ENCODE measurements at places on chromosomes 3 and 15. TPM values are rescaled to one million over a fixed set of nuclear protein-coding genes. Genes with fewer than 3 reads are reported as not detected.

Gene ZNF501
- total RNA-seq: 0.61 TPM

GRCh38 chr3:196115678-196116083 is 33.8 kb upstream of the TFRC start:
- no peaks in the 10 kb centered on the region for H3K36me3 ChIP-seq
- H3K4me3 ChIP-seq: no peak overlapping the region
- DNase-seq: no peak
- H3K27ac ChIP-seq: no peak overlapping the region

DNA sequence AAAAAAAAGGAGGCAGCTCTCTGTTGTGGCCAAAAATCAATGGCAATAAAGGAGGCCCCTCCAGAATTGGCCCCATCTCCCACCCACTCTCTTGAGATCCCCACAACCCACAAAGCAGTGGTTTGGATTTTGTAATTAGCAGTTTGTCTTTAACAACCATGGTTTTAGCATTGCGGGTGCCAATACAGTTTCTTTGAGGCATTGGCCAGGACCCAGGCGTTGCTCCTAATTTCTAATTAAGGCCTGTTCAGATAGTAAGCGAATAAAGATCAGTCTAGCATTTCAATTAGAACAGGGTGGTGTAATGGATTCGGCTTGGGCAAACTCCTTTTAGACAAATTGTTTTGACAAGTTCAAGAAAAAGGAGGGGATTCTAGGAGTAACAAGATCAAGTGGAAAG is 23.6 kb upstream of the UACA start:
- no peak for DNase-seq
- H3K4me3 ChIP-seq: no peak overlapping the region
- no peak overlapping the region for H3K27ac ChIP-seq
- H3K27me3 ChIP-seq: no peaks in the 10 kb centered on the region

- peaks cover 63% of the 10 kb centered on the region for H3K4me1 ChIP-seq
- peak overlapping the region; percentile 58 for H3K4me3 ChIP-seq
- H3K36me3 ChIP-seq: peaks cover 21% of the 10 kb centered on the region
- H3K27me3 ChIP-seq: no peaks in the 10 kb centered on the region
- peak; percentile 86 for DNase-seq
Measured at GRCh38 chr3:4736284-4736861, 242.9 kb upstream of the BHLHE40 start.

DNA sequence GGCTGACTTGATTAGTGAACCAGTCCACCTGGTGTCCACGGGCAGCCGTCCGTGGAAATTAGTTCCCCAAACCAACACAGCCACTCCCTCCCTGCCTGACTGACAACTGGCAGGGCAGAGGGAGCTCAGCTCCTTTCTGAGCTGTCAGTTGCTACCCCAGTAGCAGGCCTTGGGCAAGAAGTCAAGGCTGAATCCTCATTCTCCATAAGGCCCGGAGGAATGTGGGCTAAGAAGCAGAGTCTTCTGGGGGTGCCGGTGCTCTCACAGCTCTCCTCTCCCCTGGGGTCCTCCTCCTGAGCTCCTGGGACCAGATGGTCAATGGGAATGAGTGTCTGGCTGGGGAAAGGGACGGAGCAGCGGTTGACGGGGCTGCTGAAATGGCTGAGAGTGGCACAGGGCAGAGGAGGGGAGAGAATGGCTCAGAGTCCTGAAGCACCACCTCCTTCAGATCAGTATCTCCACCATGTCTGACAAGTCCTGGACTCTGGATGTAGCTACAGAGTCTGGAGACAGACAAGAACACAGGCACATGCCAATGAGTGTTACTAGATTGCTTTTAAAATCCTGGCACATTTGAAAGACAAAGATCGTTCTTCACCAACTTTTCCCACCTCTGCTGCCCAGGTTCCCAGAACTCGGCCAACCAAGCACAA is 16.9 kb downstream of the AMOTL2 start:
- peak overlapping the region; percentile 20 for H3K4me3 ChIP-seq
- no peaks in the 10 kb centered on the region for H3K27me3 ChIP-seq
- DNase-seq: no peak
- peaks cover 82% of the 10 kb centered on the region for H3K4me1 ChIP-seq

DNA sequence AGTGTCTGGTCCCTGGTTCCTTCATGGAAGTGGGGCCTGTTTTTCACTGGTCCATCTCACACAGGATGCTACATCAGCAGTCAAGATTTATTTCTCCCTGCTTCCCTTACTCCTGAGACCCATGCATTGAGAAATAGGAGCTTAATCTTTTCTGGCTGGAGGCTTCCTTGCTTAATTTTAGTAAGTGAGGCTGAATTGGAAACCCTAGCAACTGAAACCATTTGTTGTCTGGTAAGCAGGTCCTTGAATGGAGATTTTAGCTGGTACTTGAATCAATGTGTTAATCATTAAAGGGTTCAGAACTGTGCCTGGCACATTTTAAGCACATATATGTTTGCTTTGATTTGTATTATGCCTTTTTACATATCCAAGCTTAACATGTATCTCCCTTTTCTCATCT is 20.2 kb upstream of the MEF2A start:
- H3K27ac ChIP-seq: no peak overlapping the region

Gene KCNMB2
- not detected for total RNA-seq

Gene CYP1A2
- not detected for total RNA-seq

- H3K27me3 ChIP-seq: no peaks in the 10 kb centered on the region
- no peaks in the 10 kb centered on the region for H3K36me3 ChIP-seq
- H3K27ac ChIP-seq: no peak overlapping the region
- no peak overlapping the region for H3K4me3 ChIP-seq
Measured at GRCh38 chr15:35288580-35288979, 203.5 kb upstream of the NANOGP8 start.

Gene CCDC66
- total RNA-seq: 35.7 TPM

Gene KLF15
- 8.2 TPM for total RNA-seq

GRCh38 chr15:80019168-80019745 is 40.2 kb upstream of the ZFAND6 start:
- no peak overlapping the region for H3K27ac ChIP-seq
- H3K4me3 ChIP-seq: no peak overlapping the region
- DNase-seq: no peak
- no peaks in the 10 kb centered on the region for H3K4me1 ChIP-seq

Gene MYZAP
- 5.1 TPM for total RNA-seq

DNA sequence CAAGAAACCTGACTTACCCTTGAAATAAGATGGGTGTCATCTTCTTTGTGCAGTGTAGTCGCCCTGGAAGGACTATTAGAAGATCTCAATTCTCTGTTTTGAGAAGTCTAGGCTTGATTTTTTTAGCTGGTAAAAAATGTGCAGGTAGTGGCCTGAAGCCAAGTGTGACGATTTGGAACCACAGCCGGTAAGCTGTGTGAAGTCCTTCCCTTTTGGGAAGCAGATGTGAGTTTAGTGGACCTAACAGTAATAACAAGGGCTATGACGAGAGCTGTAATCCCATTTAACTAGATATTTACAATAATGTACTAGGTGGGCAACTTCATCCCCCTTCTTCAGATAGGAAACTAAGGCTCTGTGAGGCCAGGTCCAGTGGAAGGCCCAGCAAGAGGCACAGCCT is 81.7 kb upstream of the MYZAP start:
- no peak overlapping the region for H3K4me3 ChIP-seq
- no peak overlapping the region for H3K27ac ChIP-seq
- H3K36me3 ChIP-seq: peaks cover 9% of the 10 kb centered on the region

GRCh38 chr15:74291101-74292071 is 55.3 kb downstream of the CCDC33 start:
- no peaks in the 10 kb centered on the region for H3K4me1 ChIP-seq
- peak; percentile 89 for DNase-seq
- peaks cover 92% of the 10 kb centered on the region for H3K27me3 ChIP-seq
- no peaks in the 10 kb centered on the region for H3K36me3 ChIP-seq
- no peak overlapping the region for H3K27ac ChIP-seq

Gene ASB14
- total RNA-seq: 0.40 TPM

DNA sequence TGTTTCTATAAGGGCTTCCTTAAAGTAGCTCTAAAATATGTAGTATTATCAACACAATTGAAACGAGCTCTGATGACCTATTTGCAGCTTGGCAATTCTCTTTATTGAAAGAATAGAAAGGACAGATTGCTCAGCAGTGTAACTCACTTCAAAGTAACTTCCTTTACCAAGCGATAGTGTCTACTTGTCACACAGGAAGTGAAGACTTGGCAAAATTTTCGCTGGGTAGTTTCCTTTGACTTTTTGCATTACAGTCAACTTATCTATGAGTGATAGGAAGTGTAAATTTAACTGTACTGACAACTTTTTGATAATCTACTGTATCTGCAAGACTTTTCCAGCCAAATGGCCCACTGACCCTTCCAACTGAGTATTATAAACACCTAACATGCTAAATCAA is 22.8 kb downstream of the SLC9A9 start:
- no peaks in the 10 kb centered on the region for H3K27me3 ChIP-seq
- no peak overlapping the region for H3K27ac ChIP-seq
- no peak for DNase-seq
- no peak overlapping the region for H3K4me3 ChIP-seq

GRCh38 chr3:51099794-51100535 is 285.1 kb upstream of the MANF start:
- DNase-seq: peak; percentile 74
- H3K27ac ChIP-seq: no peak overlapping the region
- peaks cover 53% of the 10 kb centered on the region for H3K27me3 ChIP-seq
- H3K36me3 ChIP-seq: no peaks in the 10 kb centered on the region

DNA sequence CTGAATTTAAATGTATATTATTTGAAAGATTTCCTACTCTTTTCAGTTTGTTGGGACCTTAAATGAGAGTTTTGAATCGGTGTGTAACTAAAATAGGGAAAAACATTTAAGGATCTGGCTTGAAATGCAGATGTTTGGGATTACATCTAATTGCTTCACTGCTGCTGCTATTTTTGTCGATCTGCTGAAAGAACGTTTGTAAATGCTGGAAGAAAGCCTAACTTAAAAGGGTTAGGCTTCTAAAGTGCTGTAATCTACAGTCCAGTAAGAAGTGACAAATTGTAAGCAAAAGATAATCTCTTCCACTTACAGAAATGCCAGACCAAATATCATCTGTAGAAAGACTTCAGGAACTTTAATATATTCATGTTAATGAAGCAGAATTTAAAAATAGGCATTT is 691.6 kb downstream of the ZNF385D start:
- no peak overlapping the region for H3K4me3 ChIP-seq
- H3K36me3 ChIP-seq: no peaks in the 10 kb centered on the region
- H3K27me3 ChIP-seq: no peaks in the 10 kb centered on the region

Gene MCTP2
- 40.5 TPM for total RNA-seq

Gene CLDN18
- 3.3 TPM for total RNA-seq

GRCh38 chr3:66453651-66454463 is 47.0 kb downstream of the LRIG1 start:
- no peaks in the 10 kb centered on the region for H3K36me3 ChIP-seq
- no peak overlapping the region for H3K27ac ChIP-seq
- H3K27me3 ChIP-seq: no peaks in the 10 kb centered on the region

GRCh38 chr3:189340680-189341460 is 169.1 kb downstream of the TPRG1 start:
- H3K27ac ChIP-seq: no peak overlapping the region
- H3K4me3 ChIP-seq: no peak overlapping the region
- no peaks in the 10 kb centered on the region for H3K36me3 ChIP-seq
- peaks cover 12% of the 10 kb centered on the region for H3K4me1 ChIP-seq
- H3K27me3 ChIP-seq: no peaks in the 10 kb centered on the region
- peak; percentile 44 for DNase-seq

Gene CLRN1
- total RNA-seq: not detected

DNA sequence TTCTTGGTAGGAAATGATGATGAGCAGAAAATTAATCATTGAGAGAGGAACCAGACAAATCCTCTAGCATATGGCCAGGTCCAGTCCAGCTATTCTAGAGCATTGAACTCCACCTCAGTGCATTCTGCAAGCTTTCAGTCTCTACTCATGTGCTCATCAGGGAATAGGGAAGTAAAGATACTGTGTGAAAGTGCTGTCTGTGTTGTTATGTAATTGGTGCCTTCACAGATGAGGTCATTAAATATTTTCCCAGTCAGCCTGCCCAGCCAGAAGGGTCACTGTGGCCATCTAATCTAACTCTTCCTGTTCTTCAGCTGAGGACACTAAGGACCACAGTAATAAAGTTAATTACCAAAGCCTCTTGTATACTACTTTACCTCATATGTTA is 28.2 kb downstream of the C3orf62 start:
- no peak overlapping the region for H3K27ac ChIP-seq
- no peak for DNase-seq
- H3K4me3 ChIP-seq: no peak overlapping the region
- no peaks in the 10 kb centered on the region for H3K27me3 ChIP-seq
- H3K36me3 ChIP-seq: no peaks in the 10 kb centered on the region
- H3K4me1 ChIP-seq: peaks cover 8% of the 10 kb centered on the region

GRCh38 chr3:76107935-76108570 is 322.7 kb upstream of the ZNF717 start:
- no peaks in the 10 kb centered on the region for H3K27me3 ChIP-seq
- no peak overlapping the region for H3K4me3 ChIP-seq
- no peak overlapping the region for H3K27ac ChIP-seq
- no peaks in the 10 kb centered on the region for H3K36me3 ChIP-seq

DNA sequence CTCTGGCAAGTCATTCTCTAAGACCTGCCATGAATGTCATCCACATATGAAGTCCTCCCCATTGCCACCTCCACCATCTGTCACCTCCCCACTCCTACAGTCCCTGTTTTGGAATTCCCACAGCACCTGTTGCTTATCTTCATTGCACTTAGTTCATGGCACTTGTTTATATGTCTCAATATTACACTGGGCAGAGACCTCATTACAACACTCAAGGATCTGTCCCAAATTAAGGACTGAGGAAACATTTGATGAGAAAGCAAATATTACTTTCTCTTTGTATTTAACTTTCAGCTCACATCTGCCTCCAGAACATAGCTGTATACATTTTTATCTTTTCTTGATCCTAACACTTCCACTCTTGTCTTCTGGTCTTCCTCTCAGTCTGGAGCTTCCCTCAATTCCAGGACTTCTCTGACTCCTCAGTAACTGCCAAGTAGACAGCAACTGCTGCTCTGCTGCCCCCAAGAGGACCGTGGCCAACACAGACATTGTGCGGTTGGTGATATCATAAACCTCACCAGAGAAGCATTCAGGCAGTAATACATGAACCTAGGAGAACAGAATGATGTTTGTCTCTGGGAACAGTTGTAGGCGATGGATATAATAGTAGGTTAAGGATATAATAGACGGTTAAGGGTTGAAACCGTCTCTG is 45.0 kb upstream of the FGF12 start:
- H3K27me3 ChIP-seq: peaks cover 35% of the 10 kb centered on the region
- no peaks in the 10 kb centered on the region for H3K36me3 ChIP-seq
- H3K27ac ChIP-seq: no peak overlapping the region
- no peak overlapping the region for H3K4me3 ChIP-seq

GRCh38 chr15:45827275-45827674 is 192.4 kb downstream of the SQOR start:
- DNase-seq: no peak
- H3K4me1 ChIP-seq: no peaks in the 10 kb centered on the region
- H3K27me3 ChIP-seq: peaks cover 38% of the 10 kb centered on the region

All from Calu3 (cell line).